ENCODE measurements at places on chromosomes 6 and 20. TPM values are rescaled to one million over a fixed set of nuclear protein-coding genes. Genes with fewer than 3 reads are reported as not detected.

Gene UNC5CL
- total RNA-seq = 0.86 TPM

Gene SYCP2
- total RNA-seq = 1.8 TPM

Gene CST3
- 1,205 TPM for total RNA-seq

- no peak for DNase-seq
Measured at GRCh38 chr20:37314099-37314498, 24.6 kb downstream of the MANBAL start.

- DNase-seq = no peak
Measured at GRCh38 chr6:14466278-14466677, 348.7 kb downstream of the CD83 start.

GRCh38 chr20:3276680-3277015 lies 37.7 kb upstream of the SLC4A11 start:
- DNase-seq = no peak

GRCh38 chr20:25071734-25072133 lies 10.2 kb downstream of the VSX1 start:
- DNase-seq = no peak

GRCh38 chr6:46901882-46902314 lies 19.8 kb downstream of the ADGRF5 start:
- no peak for DNase-seq

DNA sequence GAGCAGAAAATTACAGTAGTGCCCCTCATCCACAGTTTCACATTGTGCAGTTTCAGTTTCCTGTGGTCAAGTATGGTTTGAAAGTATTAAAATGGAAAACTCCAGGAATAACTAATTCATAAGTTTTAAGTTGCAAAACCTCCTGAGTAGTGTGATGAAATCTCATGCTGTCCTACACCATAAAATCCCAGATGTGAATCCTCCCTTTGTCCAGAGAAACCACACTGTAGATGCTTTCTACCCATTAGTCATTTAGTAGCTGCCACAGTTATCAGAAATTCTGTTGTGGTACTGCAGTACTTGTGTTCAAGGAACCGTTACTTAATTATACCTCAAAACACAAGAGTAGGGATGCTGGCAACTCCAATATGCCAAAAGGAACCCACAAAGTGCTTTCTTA lies 74.7 kb downstream of the PTCHD4 start:
- no peak for DNase-seq

DNA sequence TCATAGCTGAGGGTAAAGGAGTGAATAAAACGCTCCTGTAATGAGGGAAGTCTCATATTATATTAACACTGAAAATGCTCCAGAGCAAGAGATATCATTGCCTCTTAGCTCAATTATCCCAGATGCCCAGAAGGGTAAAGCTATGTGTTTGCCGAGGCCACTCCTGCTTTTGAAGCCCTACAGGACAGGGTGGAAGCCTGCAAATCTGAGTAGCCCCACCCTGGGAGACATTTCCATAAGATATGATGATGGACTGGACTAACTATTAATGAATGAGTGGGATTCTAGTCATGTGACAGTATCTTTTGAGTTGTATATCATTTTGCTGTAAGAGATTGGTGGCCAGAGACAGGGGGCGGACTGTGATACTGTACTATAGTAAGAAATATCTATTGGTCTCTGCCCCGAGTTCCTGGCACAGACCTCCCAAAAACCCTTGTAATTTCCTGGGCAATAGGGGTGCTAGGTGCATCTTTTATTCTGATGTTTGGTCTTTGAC lies 10.5 kb upstream of the SLC22A2 start:
- no peak for DNase-seq

Measured in left cardiac atrium (tissue), 4 donors.